ENCODE measurements at places on chromosomes 16 and 17.

DNA sequence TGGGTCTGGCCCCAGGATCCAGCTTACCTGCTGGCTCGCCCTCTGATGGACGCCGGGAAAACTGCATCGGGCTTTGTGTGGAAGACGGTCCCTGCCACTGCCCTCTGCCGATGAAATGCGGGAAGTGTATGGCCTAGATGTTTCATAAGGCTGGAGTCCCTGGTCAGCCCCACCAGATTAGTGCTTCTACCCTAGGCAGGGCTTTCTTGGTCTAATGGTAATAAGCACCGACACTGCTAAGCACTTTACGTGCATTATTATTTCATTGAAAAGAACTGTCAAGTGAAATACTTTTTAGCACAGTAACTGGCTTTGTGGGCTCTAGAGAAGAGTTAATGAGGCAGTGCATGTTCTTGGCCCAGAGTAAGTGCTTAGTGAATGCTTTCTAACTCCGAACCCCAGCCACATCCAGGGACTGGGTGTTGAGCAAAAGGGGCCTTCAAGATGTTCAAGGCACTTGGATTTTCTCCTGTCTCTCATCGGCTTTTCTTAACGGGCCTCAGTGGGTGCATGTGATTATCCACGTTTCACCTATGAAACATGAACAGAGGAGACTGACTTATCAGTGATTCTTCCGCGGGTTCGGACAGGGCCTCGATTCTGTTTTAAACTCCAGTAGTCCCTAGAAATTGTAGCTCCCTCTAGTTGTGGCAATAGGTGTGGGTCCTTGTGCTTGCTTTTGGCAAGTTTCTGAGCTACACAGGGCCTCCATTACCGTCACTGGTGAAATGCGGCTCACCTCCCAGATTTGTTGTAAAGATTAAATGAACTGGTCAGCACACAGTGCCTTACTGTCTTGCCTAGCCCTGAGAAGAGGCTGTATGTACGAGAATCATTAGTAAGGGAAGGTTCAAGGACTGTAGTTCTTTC lies 6.6 kb downstream of the TRAF4 start:
- DNase-seq, result peak; percentile 94

DNA sequence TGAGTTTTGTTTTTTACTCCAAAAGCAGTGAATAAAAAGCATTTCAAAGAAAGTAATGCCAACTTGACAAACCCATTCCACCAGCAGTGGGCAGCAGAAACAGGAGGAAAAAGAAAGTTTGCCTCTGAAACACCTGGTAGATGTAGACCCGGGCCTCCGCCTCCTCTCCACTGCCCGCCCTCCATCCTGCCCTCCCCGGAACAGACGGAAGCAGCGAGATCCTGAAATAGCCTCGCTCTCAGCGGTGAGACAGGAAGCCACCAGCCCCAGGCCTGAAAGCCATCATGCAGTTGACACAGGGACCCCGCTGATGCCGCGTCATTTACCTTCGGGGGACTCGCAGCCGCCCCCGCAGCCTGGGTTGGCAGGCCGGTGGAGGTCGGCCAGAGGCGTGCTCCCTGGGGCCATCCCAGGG lies 67.8 kb downstream of the C16orf78 start:
- no peak for DNase-seq

- no peak for DNase-seq
Observed at GRCh38 chr17:72488555-72489271, 367.9 kb downstream of the SOX9 start.

DNA sequence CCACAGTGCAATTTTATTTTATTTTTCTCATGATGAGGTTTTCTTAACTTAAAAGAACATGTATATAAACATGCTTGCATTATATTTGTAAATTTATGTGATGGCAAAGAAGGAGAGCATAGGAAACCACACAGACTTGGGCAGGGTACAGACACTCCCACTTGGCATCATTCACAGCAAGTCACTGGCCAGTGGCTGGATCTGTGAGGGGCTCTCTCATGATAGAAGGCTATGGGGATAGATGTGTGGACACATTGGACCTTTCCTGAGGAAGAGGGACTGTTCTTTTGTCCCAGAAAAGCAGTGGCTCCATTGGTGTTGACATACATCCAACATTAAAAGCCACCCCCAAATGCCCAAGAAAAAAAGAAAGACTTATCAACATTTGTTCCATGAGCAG lies 12.3 kb upstream of the EFCAB13 start:
- no peak for DNase-seq

GRCh38 chr16:8742068-8742467 lies 55.4 kb downstream of the TMEM186 start:
- no peak for DNase-seq

DNA sequence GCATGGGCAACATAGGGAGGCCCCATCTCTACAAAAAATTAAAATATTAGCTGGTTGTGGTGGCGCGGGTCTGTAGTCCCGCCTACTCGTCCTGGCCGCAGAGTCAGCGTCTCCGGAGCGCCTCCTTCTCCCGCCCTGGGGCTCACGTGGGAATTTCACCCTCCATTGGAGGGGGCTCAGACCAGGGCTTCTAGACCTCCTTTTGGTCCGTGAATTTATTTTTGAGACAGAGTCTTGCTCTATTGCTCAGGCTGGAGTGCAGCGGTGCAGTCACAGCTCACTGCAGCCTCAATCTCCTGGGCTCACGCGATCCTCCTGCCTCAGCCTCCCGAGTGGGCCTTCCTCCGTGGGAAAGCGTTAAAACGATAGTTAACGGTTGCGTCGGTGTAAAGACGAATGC lies 394 bp upstream of the NME4 start:
- DNase-seq, result no peak

DNA sequence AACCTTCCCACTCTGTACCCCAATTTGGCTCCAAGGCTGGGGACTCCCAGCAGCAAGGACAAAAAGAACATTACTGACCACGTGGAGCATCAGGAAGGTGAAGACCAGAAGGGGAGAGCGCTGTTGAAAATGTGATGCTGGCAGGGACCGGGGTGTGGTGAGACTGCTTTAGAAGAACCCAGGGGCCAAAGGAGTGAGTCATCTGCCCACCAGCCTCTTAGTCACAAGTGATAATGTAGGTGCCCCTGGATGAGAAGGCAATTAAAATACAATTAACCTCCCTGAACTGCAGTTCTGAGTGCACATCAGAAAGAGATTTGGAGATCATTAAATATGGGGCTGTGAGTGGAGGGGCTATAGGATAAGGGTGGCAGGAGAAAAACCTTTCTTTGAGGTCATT lies 366.6 kb upstream of the CCL2 start:
- DNase-seq, result no peak

DNA sequence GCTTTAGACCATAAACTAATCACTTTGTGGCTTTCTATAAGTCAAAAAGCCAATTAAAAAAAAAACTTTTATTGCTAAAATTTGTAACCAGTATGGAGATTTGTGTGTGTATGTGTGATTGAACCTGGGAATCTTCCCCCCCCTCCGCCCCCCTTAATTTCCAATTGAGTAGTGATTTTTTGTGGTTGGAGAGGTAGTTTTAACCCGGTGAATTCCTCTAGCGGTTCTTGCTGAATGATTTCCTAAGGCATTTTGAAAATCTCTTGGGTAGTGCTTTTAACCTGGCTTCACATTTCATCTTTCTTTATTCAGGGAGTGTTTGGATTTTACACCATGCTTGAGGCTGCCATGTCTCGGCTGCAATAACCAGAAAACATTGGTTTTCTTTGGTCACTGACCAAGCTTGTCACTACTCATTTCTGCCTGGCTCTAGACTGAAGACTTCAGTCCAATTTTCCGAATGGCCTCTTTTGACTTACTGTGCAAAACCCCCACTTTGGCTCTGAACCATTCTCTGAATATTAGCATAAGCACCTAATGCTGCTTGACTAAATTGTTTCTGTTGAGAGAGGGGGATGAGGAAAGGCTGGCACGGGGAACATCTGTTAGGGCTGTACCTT lies 35.6 kb downstream of the PRKCA start:
- DNase-seq, result no peak

DNA sequence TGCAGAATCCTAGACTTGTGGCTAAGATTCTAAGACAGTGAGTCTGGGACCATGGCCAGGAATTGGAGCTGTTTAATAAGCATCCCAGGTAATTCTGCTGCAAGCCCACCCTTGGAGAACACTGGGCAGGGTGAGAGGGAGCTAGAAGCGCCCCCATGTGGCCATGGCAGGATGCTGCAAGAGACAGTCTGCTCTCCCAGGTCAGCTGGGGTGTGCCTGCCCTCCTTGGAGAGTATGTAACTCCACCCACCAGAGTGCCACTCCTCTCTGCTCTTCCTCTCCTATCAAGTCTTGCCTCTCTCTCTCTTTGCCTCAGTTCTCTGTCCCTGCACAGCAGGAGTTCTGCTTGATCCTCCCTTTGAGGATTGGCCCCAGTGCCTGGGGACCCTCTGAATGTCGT lies 14.9 kb downstream of the RCVRN start:
- DNase-seq, result no peak

- DNase-seq, result no peak
Observed at GRCh38 chr17:1735834-1736347, 6.8 kb upstream of the SERPINF2 start.

DNA sequence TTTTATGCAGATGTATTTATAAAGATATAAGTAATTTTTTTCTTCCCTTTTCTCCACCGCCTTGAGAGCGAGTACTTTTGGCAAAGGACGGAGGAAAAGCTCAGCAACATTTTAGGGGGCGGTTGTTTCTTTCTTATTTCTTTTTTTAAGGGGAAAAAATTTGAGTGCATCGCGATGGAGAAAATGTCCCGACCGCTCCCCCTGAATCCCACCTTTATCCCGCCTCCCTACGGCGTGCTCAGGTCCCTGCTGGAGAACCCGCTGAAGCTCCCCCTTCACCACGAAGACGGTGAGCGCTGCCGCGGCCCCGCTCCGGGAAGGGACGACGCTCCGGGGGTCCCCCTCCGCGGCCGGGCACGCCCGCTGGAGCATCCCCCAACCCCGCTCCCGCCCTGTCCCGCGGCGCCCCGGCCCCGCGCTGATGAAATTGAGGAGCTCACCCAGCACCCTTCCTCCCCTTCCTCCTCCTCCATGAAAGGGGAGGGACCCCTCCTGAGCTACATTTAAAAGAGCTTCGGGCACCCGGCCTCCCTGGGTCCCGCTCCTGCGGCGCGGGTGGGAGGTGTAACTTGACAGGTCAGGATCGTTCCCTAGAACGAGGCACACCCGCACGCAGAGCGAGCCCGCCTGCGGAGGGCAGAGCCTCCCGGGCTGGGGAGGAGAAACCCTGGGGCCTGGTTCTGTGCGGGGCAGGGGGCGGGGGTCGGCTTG lies 706 bp downstream of the HLF start:
- DNase-seq, result no peak

- peak; percentile 63 for DNase-seq
Observed at GRCh38 chr17:17926840-17927449, 45.3 kb downstream of the TOM1L2 start.

DNA sequence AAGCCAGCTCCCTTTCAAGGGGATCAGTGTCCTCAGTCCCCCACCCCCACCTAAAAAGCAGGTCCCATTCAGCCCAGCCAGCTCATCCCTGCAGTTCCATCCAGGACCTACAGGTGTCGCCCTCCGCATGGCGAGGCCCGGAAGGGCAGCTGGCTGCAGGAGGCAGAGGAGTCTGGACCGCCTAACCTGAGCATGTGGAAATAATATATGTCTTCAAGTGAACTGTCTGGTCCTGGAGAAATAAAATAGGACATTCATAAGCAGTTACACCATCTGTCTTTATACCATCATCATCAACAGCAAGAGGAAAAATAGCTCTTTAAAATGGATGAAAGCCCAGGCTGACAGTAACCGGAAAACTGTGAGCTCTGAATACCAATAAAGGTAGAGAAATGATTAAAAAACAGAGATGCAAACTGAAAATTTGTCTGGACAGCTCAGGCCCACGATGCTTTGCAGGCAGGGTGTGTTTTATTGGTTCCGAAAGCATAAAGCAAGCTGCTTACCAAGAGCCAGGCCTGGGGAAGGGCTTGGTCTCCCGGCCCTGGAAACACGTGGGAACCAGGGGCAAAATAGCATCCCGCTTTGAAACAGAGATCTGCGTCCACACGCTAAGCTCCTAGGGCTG lies 215.2 kb downstream of the ZFHX3 start:
- DNase-seq, result peak; percentile 44

DNA sequence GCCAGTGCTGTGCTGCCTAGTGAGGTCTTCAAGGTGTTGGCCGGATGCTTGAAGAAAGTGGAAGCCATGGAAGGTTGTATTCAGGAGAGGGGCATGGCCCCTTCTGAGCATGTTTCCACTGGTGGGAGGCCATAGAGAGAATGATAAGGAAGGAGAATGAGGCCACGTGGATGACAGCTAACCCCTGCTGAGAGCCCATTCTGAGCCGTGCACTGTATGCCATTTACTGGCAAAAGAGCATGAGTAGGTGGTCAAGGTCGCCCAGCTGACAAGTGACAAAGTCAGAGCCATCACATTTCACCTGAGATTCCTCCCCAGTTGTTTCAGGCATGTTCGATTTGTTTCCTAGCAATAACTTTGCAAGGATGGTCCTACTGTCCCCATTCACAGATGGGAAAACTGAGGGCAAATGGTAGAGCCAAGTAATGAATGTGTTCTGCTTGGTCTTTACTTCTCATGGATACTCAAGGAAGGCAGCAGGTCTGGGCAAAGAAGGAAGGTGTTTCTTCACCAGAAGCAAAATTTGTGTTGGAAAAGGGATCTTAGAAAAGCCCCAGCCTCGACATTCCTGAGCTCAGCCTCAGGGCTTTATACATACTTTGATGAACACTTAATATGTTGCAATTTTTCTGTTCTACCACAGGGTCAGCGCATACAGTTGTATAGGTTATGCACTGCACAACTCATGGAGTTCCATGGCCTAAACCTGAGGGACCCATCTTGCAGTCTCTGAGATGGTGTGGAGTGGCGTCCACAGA lies 10.5 kb upstream of the NKD1 start:
- DNase-seq, result no peak

DNA sequence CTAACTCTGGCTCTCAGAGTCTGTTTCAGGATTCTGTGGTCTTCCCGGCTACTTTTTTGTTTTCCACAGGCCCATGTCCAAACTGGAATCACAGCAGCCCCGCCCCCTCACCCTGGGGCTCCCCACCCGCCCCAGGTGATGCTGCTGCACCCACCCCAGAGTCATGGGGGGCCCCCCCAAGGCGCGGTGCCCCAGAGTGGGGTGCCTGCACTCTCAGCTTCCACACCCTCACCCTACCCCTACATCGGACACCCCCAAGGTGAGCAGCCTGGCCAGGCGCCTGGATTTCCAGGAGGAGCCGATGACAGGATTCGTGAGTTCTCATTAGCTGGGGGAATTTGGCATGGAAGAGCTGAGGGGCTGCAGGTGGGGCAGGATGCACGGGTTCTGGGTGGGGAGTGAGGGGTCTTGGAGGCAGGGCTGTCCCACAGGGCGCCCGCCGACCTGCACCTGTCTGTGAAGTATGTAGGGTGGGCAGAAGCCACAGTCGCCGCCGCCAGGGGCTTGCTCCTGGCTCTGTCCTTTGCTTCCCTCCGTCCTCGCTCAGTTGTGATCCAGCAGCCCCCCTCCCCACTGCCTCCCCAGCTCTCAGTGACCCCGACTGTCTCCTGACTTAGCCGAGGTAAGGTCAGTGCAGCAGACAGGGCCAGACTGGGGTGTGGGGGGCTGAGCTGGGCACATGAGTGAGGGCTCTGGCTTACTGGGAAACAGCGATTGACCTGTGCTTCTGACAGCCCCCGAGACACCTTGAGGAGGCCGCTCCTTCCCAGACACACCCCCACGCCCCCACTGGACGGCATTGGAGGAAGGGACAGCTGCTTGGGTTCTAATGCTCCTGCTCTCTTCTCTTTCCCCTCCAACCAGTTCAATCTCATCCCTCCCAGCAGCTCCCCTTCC lies 10.0 kb downstream of the TUFM start:
- no peak for DNase-seq

GRCh38 chr16:30032083-30032819 lies 1.2 kb upstream of the TLCD3B start:
- DNase-seq, result peak; percentile 13

- DNase-seq, result no peak
Observed at GRCh38 chr17:39139161-39139511, 12.3 kb downstream of the PLXDC1 start.

- no peak for DNase-seq
Observed at GRCh38 chr16:15607700-15608396, 35.1 kb downstream of the MARF1 start.
